ENCODE measurements at places on chromosomes 5 and 9.

- DNase-seq = no peak
Observed at GRCh38 chr9:133880851-133881661, 111.1 kb downstream of the VAV2 start.

DNA sequence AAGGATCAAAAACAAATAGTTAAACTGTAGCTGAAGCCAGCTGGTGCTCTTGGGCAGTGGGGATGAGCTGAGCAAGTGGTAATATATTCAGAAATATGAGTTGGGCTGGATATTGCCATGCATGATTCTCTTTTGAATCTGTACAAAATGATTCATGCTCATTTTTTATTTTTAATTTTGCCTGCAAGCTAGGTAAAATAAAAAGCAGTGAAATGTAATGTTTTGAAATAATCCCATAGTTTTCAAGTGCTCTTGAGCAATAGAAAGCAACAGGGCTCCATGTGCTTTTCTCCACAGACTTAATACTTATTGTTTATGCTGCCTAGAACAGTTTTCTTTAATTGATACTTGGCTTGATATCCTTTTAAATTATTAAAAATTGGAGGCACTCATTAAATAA is 489.3 kb downstream of the TLE4 start:
- no peak for DNase-seq

GRCh38 chr5:82593481-82593880 is 315.3 kb upstream of the RPS23 start:
- DNase-seq = no peak

- DNase-seq = no peak
Observed at GRCh38 chr5:134647750-134648424, 698 bp upstream of the SEC24A start.

GRCh38 chr9:14780251-14780650 is 57.7 kb upstream of the CER1 start:
- DNase-seq = no peak

DNA sequence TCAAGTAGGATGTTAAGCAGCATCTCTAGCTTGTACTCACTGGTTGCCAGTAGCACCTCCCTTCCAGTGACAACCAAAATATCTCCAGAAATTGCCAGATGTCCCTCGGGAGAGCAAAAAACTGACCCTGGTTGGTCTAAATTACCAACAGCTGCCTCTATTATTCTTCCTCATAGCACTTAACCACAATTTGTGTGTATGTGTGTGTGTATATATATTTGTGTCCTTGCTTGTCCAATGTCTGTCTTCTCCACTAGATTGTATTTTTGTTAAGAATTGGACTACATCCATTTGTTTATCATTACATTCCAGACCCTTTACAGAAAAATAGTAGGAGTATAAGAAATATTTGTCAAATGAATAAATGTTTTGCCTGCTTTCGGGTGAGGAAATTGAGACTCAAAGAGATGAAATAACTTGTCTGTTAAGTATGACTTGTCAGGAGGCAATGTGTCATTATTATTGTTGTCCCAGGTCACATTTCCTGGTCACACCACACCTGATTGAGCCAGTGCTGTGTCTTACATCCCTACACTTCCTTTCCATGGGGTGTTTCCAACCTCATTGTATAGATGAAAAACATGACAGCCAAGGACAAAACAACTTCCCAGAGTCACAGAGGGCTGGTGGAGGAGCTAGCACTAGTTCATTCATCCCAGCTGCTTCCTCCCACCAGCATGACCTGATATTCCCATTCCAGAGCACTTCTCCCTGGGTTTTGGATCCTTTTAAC is 11.4 kb upstream of the GRPEL2 start:
- no peak for DNase-seq

- DNase-seq = no peak
Observed at GRCh38 chr9:135067096-135067710, 20.3 kb upstream of the OLFM1 start.

- no peak for DNase-seq
Observed at GRCh38 chr5:168176251-168176650, 115.2 kb upstream of the WWC1 start.
